ENCODE measurements at places on chromosomes 5 and 9.
A peak's percentile ranks its signal among the peaks of the same experiment; 100 is the strongest.

- no peak for DNase-seq
These were observed 543 bp upstream of the ANKRD33B start for GRCh38 chr5:10563110-10563944.

DNA sequence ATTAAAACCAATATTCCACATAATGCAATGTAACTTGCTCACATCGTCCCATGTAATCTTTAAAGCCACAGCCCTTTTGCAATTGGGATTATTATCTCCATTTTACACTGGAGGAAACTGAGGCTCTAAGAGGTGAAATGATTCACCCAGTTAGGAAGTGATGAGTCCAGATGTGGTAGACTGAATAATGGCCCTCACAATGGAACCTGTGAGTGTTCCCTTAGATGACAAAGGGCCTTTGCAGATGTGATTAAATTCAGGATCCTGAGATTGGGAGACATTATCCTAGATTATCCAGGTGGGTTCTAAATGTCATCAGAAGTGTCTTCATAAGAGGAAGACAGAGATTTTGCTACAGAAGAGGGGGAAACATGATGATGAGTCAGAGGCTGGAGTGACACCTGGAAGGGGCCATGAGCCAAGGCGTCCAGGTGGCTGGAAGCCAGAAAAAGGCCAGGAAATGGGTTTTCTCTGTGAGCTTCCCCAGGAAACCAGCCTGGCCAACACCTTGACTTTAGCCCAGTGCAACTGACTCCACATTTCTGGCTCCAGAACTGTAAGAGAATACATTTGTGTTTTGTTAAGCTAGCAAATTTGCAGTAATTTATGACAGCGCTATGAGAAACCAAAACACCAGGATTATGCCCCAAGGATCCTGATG, 139.1 kb downstream of the KCNIP1 start:
- no peak for DNase-seq

DNA sequence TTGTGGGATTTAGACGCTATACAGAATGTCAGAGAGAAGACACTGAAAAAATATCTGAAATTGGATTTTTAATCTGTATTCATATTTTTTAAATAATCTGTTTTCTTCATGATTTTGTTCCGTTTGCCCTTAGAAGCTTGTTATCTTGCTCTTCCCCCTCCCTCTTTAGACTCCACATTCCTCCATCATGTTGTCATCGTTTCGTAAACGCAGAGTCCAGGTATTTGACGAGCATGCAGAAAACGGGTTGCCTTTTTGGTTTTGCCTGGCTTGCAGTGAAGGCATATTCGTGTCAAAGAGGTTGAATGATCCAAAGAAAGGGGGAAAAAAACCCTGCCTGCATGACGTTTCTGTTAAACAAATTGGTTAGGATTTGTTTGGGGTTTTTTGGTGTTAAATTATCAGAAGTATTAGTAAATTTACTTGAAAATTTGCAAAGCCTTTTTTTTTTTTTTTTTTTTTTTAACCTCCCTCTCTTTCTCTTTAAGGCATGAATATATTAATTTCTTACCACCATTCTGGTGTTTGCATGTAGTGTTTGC, 2.9 kb downstream of the SPTAN1 start:
- peak; percentile 55 for DNase-seq

- no peak for DNase-seq
These were observed 18.9 kb upstream of the GPX8 start for GRCh38 chr5:55140908-55141665.

DNA sequence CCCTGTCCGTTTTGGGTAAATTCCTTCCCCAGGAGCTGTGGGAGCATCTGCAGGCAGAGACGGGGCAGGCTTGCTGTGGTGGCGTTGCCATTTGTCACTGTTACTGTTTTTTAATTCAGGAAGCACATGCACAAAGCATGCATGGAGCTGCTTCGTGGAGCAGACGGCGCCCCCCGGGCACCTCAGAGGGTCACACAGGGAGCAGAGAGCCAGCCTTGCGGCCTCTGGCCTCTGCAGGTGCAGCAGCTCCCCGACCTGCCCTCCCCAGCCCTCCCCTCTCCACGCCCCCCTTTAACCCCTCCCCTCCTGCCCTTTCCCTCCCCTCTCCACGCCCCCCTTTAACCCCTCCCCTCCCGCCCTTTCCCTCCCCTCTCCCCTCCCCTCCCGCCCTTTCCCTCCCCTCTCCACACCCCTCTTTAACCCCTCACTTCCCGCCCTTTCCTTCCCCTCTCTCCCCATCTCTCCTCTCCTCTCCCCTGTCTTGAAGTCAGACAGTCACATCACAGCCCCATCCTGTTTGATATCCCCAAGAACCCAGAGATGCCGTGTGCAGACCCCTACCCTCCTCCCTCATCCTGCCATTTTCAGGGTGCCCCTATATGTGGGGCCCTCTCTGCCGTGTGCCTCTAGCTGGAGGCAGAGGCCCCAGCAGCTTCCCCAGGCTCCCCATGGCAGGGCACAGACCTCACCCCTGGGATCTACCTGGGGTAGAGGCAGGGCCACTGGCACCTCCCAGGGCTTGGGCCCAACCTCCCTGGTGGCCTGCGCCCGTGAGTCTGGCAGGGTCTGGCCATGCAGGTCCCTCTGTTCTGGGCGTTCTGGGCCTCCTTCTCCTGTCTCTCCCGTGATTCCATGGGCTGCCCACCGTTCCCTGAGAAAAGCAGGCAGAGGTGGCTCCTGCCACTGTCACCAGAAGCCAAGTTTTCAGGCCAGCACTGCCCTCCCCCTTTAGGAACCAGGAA, 29.6 kb upstream of the UBAC1 start:
- DNase-seq = no peak

- peak; percentile 100 for DNase-seq
These were observed 61.1 kb downstream of the DIAPH1 start for GRCh38 chr5:141557681-141558136.

- no peak for DNase-seq
These were observed 31.0 kb upstream of the RNF38 start for GRCh38 chr9:36431078-36431477.

- no peak for DNase-seq
These were observed 7.5 kb upstream of the PRLR start for GRCh38 chr5:35237580-35238376.

DNA sequence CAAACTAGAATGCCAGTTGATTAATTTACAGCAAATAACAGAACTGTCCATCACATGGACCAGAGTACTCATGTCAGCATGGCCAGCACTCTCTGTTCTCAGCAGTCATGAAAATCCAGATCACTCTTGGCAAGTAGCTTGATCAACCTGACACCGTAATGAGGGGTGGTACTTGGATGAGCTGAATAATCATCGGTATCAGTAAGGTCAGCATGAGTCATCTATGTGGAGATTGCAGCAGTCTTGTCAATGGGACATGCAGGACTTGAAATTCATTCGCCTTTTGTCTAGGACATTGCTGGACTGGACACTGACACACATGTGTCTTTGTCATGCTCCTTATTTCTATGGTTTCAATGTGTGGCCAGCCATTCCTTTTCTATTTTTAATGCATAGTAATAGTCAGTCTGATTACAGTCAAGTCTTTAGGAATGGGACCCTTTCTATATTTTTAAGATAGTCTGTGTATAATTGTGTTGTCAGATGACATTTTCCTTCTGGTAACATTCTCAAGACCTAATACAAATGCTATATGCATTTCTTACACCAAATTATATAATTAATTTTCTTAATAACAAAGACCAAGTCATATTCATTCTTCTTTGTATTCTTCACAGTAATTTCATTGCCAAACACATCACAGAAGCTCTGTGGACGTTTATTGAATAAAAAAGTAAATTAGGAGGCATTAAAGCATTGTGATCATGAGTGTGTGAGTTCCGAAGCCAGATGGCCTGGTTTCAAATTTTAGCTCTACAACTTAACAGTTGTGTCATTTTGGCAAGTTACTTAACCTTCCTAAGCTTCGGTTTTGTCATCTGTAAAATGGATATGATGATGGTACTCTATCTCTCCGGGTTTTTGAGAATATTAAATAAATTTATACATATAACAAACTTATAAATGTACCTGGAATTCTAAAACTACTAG, 57.4 kb downstream of the ADAMTSL1 start:
- DNase-seq = no peak

GRCh38 chr5:154190595-154191304, at the start of gene GALNT10:
TSS of gene GALNT10 (plus strand) at chr5:154190733. CDS start at chr5:154190867, 134 bp downstream.
- DNase-seq = no peak

GRCh38 chr9:134491856-134492255, 149.7 kb upstream of the COL5A1 start:
- DNase-seq = no peak

DNA sequence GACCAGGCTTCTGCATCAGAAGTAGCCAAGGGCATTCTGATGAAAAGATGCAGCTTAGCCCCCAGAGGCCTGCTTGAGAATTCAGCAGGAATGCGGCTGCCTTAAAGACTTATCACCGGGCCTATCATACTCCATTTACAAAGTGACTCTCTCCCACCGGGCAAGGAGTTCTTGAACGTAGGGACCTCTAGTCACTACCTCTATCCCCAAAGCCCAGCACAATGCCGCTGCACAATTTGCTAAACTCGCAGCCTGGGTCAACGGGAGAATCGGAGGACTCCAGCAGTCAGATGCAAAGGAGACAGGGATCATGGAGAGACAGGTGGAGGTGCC, 661 bp downstream of the PDCL start:
- peak; percentile 53 for DNase-seq

GRCh38 chr5:3341446-3342240, 254.0 kb upstream of the IRX1 start:
- no peak for DNase-seq

DNA sequence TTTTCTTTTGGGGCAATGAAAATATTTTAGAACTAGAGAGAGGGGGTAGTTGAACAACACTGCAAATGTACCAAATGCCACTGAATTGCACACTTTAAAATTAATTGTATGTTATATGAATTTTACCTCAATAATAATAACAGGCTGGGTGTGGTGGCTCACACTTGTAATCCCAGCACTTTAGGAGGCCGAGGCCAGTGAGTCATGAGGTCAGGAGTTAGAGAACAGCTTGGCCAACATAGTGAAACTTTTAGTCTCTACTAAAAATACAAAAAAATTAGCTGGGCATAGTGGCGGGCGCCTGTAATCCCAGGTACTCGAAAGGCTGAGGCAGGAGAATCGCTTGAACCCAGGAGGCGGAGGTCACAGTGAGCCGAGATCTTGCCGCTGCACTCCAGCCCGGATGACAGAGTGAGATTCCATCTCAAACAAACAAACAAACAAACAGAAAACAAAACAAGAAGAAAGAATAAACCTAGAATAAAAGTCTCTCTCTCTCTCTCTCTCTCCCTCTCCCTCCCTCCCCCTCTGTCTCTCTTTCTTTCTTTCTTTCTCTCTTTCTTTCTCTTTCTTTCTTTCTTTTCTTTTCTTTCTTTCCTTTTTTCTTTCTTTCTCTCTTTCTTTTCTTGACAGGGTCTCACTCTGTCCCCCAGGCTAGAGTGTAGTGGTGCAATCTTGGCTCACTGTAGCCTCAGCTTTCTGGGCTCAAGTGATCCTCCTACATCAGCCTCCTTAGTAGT, 91.1 kb downstream of the BASP1 start:
- no peak for DNase-seq

DNA sequence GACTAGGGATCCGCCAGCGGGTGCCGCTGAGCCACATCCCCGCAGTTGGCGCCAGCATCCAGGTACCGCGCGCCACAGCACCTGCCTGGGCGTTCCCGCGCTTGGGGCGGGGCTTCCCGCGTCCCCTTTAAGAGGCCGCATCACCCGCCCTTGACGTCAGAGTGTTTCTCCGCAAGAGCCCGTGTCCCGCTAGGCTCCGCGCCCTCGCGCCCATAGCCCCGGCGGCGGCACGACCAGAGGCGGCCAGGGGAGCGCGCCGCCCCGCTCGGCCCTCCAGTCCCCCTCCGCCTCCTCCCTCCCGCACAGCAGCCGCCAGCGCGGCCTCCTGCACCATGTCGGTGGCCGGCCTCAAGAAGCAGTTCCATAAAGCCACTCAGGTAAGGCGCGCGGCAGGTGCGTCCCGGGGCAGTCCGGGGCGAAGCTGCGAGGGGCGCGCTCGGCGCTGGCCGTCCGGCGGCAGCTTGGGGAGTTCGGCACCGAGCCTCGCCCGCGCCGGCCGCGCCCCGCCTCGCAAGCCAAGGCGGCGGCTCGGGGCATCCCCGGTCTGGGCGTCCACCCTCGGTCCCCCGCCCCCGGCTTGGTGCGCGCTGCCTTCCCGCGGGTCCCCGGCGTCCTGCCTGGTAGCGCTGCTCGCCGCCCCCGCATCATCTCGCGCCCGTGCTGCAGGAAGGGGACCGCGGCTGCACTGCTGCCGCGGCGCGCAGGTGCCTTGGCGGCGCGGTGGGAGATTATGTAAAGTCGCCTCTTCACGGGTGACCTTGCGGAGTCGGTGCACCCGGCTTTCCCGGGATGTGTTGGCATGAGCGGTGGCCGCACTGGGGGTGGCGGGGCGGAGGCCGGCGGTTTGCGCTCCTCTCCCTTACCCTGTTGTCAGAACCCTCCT, at the start of gene SH3GL2:
Gene SH3GL2 (plus strand): TSS at position 156 of the 883 bp plus-strand sequence.
- DNase-seq = no peak

GRCh38 chr9:75152416-75152815, 64.1 kb downstream of the OSTF1 start:
- DNase-seq = no peak

DNA sequence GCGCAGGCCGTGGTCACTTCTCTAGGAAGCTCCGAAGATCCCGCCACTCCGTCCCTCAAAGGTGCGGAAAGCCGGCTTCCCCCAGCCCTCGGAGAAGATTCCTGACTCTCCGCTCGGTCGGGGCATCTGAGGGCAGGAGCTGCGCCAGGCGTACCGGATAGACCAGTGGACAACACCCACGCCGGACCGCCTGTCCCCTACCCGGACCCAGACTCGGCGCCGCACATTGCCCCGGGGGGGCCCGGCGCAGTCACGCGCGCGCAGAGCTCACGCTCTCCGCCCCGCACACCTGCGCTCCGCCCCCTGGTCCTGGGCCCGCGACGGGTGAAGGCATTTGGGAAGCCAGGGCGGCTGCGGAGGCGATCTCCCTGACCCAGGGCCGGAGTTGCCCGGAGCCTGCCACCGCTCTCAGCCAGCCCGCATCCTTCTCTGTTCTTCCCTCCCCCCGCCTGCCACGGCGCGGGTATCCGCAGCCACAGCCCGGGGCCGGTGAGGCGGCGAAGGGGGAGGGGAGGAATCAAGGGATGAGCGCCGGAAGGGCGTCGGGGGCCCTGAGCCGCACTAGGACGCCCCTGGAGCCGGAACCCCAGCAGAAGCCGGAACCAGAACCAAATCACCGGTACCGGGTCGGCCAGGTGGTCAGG, 448 bp downstream of the RELL2 start:
- DNase-seq = no peak

GRCh38 chr5:139273572-139274289, 19.8 kb upstream of the MATR3 start:
- peak; percentile 76 for DNase-seq

- DNase-seq = no peak
These were observed 563 bp upstream of the FGF10 start for GRCh38 chr5:44389823-44390143.

DNA sequence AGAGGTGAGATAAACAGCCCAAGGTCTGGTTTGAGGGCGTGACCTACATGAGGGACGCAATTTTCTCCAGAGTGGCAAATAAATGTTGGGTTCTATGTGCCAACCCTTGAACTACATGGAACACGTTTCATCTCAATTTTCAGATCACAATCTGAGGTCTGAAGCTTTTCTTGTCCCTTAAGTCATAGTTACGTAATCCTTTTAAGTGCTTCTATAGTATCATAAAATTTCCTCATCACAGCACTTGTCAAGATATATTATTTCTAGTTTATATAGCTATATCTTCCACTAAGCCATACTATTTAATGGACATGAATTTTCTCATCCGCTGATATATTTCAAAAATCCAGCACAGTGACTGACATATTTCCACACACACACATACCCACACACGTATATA, 53.1 kb upstream of the GRIN3A start:
- DNase-seq = no peak
